Natural killer cell (primary cell): ENCODE measurements at places on chromosomes 16 and 17.

- DNase-seq = no peak
Observed at GRCh38 chr17:76878568-76878967, 10.4 kb downstream of the MGAT5B start.

- no peak for DNase-seq
Observed at GRCh38 chr16:1301562-1301961, 7.9 kb upstream of the UBE2I start.

DNA sequence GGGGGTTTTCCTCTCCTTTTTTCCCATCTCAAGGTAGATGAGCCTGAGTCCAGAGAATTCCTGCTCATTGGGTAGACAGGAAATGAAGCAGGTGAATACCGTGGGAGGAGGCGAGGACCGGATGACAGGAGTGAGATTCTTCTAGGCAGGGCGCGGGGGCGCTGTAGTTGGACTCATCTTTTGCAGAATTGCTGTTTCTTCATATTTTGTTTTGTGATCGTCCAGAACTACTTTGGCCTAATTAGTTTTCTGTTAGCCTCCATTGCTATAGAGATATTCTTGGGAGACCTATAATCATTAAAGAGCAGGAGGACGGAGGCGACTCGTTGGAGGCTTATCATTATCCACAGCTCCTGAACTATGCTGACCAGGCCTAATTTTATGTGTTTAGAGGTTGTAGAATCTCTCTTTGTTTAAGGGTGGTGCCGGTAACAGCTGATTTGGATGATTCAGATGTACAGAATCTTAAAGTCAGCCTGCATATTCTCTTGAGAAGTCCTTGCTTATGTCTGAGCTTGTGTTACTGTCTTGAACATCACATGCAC, 650 bp downstream of the ATP6V0A1 start:
- DNase-seq = no peak

GRCh38 chr16:48542020-48542473, 67.9 kb downstream of the N4BP1 start:
- peak; percentile 45 for DNase-seq

GRCh38 chr16:69116256-69116875, 10.9 kb downstream of the HAS3 start:
- DNase-seq = no peak

DNA sequence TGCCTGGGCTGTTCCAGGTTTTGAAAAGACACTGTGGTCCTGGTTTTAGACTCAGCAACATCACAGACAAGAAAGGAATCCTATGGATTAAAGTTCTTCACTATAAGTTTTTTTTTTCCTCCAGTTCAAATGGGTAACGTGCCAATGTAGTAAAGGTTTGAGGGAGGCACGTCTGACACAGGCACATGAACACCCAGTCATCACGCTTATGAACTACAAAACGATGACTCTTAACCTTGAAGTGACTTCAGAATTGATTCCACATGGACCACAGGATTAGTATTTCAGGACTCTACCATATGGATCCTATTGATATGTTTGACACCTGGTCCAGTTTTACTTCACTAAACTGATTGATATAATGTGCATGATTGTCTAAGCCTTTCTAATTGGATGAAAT, 2.3 kb downstream of the PRMT7 start:
- DNase-seq = no peak

DNA sequence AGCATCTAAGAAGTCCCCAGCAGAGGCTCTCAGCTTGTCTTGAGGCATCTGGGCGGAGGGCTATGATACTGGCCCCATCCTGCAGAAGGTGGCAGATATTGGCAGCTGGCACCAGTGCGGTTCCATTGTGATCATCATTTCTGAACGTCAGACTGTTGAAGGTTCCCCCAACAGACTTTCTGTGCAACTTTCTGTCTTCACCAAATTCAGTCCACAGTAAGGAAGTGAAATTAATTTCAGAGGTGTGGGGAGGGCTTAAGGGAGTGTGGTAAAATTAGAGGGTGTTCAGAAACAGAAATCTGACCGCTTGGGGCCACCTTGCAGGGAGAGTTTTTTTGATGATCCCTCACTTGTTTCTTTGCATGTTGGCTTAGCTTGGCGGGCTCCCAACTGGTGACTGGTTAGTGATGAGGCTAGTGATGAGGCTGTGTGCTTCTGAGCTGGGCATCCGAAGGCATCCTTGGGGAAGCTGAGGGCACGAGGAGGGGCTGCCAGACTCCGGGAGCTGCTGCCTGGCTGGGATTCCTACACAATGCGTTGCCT, at the start of gene CIITA:
Gene CIITA, plus strand, starts transcription at position 404 of the 543 bp plus-strand sequence. Its CDS starts 129 bp downstream, at position 533.
- DNase-seq = peak; percentile 84
